ENCODE measurements at places on chromosomes 7 and 10. TPM values are rescaled to one million over a fixed set of nuclear protein-coding genes. Genes with fewer than 3 reads are reported as not detected.

LRGUK gene
- 0.91 TPM for total RNA-seq

COL26A1 gene
- not detected for total RNA-seq

DNA sequence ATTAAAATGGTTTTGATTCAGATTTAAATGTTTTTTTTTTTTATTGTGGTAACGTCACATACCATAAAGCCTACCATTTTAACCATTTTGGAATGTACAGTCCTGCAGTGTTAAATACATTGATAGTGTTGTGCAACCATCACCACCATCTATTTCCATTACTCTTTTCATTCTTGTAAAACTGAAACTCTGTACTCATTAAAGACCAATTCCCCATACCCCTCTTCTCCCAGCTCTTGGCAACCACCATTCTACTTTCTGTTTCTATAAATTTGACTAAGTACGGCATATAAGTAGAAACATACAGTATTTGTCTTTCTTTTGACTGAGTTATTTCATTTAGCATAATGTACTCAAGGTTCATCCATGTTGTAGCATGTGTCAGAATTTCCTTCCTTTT lies 96.2 kb downstream of the EXOC4 start:
- DNase-seq, result no peak

DNA sequence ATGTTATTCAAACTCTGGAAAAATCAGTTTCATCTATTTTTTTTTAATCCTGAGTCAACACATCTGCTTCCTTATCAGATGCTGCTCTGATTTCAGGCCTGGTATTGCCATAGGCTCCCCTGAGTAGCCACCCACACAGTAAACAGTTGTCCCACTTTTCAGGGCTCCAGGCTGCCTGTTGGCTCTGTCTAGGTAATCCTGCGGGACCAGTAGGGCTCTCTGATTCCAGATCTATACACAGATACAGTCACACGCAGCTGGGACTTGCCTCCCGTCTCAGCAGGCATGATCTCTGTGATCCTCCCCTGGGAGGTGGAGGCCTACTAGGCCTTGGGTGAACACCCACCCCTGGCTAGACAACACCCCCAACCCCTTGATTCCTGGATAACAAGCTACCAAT lies 206.1 kb downstream of the CREB5 start:
- DNase-seq, result no peak

- no peak for DNase-seq
Measured at GRCh38 chr7:15609287-15609686, 47.5 kb upstream of the AGMO start.

DNA sequence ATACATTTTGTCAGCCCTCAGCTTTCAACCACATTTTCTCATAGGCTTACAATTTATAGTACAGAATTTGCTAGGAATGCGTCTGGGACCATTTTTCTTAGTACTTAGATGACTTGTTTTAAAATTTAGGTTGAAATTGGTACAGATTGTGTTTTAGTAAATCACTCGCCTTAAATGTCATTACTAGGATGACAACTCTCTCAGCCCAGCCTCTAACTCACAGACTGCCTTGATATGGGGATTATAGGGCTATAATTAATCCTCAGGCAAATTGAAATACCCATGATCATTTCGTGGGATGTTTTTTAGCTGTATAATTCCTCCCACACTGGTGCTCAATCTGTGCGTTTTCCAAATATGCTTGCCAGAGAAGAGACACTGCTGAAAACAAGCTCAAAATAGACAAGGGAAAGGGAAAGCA lies 299.7 kb upstream of the AKR1E2 start:
- no peak for DNase-seq

- no peak for DNase-seq
Measured at GRCh38 chr10:51469686-51470085, 229.7 kb downstream of the CSTF2T start.

- no peak for DNase-seq
Measured at GRCh38 chr7:29289156-29290021, 94.8 kb downstream of the CHN2 start.

DNA sequence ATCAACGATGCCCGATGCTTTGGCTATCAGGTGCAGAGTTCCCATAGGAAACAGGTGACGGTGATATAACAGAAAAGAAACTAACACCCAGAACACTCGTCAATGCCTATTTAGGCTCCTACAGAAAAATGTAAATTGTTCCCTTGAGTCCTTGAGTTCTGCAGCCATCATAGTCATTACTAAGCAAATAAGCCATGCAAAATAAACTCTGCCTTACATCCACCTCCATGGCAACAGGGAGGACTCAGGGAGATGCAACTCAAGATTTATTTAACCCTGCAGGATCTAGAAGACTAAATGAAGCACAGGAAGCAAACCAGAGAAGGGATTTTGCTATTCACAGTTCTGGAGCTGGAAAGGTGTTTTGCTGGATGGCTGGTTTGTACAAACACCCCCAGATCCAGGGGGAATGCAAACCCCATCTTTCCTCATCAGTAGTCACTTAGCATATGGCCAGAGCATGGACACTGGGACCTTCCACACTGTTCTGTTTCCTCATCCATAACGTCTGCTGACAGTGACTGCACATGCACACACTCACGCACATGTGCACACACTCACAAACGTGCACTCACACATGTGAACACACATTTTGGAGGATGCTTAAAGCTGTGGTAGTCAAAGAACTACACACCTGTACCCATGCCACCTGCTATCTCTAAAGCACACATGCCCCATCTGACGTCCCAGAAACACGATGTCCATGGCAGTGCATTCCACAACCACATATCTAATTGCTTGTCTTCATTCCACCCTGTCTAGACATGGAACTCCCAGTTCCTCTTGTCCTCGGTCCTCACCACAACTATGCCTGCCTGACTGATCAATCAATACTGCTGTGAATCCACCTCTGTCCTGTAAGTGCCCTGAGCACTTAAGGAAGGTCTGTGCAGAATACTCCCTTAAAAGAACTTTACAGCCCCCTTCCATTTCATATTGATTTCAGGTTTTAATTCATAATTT lies 178.2 kb downstream of the COBL start:
- DNase-seq, result no peak
